ENCODE measurements at places on chromosomes 12 and 14.

DNA sequence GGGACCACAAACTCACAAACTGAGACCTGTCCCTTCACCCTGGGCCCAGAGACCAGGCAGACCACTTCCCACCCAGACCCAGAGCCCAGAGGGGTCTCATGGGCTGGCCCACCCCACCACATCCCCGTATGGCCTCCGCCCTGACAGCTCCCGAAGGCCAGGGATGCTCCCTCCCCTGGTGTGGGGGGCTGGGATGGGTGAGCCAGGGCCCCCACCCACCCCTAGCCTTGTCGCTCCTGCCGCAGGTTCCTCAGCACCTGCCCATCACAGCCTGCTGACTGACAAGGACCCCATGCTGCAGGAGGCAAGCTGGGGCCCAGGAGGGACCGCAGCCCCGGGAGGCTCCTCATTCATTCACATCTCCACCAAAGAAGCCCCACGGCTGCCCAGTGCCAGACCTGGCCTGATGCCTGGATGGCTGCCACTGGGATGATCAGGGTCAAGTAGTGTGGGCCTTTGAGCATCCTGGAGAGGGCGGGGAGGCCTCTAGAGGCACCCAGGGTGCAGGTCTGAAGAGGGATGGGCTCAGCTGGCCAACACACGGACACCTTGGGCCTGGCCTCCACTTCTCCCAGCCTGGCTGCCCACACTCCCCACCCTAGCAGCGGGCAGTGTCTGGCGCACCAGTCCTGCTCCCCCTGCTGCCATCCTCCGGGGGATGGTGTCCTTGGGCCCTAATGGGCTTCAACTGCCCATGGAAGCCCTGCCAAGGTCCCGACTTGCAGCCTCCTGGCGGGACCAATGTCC, 24.7 kb upstream of the GPR132 start:
- no peak for DNase-seq

- no peak for DNase-seq
Measured at GRCh38 chr14:25231004-25231403, 181.1 kb upstream of the STXBP6 start.

- DNase-seq, result no peak
Measured at GRCh38 chr14:75088566-75089373, 19.3 kb downstream of the ZC2HC1C start.

GRCh38 chr12:92493816-92494215, 209.0 kb upstream of the PLEKHG7 start:
- no peak for DNase-seq

All from stimulated activated CD4-positive, alpha-beta T cell treated with anti-CD3 and anti-CD28 coated beads, TNF-alpha, amount 100 ng/mL, for 48 hours (primary cell).